Uterine smooth muscle cell (primary cell): ENCODE measurements at places on chromosomes 6 and 20. TPM values are rescaled to one million over a fixed set of nuclear protein-coding genes. Genes with fewer than 3 reads are reported as not detected.

The C20orf204 gene
- 0.77 and 1.2 TPM in 2 replicates for total RNA-seq

The SGK2 gene
- 0.44 and 1.1 TPM in 2 replicates for total RNA-seq

The MPC1 gene
- total RNA-seq: 18.0 and 24.3 TPM in 2 replicates

The RNGTT gene
- 32.3 and 32.4 TPM in 2 replicates for total RNA-seq

The OR2H2 gene
- not detected in 2 replicates for total RNA-seq

The HLA-DQA2 gene
- total RNA-seq: not detected in 2 replicates

The LGSN gene
- not detected in 2 replicates for total RNA-seq
